Activated CD4-positive, alpha-beta T cell treated with anti-CD3 and anti-CD28 coated beads for 48 hours (primary cell): ENCODE measurements at places on chromosomes 4 and X.
A peak's percentile ranks its signal among the peaks of the same experiment; 100 is the strongest.

DNA sequence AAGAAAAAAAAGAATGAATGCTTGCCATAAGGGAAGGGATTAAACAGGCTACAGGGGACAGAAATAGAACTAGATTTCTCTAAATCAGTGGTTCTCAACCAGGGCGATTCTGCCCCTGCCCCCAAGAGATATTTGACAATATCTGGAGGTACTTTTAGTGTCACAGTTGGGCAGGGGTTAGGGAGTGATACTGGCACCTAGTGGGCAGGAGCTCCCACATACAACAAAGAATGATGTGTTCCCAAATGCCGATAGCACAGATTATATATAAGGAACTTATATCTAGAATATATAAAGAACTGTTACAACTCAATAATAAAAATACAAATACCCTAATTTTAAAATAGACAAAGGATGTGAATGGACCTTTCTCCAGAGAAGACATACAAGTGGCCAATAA is 14.7 kb downstream of the S100G start:
- no peak for DNase-seq

DNA sequence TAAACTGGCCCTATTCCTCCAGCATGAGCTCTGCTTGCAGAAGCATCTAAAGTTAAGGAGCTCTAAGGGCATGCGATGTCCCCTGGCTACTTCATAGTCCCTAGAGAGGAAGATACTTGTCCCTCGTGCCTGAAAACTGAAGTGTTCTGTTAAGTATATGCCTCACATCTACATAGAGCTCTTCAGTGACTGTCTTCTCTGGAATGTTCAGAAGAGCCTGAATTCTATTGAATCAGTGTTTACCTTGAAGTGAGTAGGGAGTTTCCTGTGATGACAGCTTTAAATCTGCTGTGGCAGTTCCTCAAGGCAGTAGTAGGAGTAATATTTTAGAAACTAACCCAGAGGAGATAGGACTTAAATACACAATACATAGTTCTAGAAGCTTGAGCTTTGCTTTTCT is 111.2 kb downstream of the ZNF518B start:
- DNase-seq: no peak

DNA sequence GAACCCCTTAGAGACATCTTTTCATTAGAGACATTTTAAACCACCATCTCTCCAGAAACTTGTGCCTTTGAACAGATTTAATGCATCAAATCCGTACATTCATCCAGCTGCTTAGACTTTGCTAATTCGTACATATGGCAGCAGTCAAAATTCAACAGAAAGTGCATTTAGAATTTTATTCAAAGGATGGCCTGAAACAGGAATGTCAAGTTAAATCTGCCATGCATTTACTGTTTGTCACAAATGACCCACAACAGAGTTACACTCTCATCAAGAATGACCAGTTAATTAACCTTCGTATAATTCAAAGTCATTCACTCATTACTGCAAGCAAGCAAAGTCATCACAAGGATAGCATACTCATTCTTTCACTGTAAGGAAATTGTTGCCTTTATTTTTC is 284.3 kb downstream of the SLC7A11 start:
- no peak for DNase-seq

- no peak for DNase-seq
Observed at GRCh38 chr4:161554372-161554990, 609.3 kb downstream of the FSTL5 start.

GRCh38 chr4:87005690-87006425 is 71.0 kb downstream of the AFF1 start:
- DNase-seq: peak; percentile 63

DNA sequence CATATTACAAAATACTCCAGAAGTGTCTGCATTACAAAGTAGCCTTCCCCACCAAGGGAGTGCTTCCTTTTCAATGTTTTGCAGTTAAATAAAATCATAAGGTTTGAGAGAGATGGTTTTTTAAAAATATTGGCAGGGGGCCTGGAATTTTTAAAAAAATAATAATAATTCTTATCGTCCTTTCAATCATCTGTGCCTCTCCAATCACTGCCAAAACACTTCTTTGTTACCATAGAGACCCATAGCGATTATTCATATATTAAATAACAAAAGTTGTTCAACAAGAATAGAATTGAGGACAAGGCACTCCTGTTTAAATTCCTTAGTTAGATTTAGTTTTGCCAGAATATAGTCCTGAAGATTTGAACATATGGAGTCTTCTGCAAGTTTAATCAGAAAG is 203.1 kb downstream of the FAT4 start:
- no peak for DNase-seq

DNA sequence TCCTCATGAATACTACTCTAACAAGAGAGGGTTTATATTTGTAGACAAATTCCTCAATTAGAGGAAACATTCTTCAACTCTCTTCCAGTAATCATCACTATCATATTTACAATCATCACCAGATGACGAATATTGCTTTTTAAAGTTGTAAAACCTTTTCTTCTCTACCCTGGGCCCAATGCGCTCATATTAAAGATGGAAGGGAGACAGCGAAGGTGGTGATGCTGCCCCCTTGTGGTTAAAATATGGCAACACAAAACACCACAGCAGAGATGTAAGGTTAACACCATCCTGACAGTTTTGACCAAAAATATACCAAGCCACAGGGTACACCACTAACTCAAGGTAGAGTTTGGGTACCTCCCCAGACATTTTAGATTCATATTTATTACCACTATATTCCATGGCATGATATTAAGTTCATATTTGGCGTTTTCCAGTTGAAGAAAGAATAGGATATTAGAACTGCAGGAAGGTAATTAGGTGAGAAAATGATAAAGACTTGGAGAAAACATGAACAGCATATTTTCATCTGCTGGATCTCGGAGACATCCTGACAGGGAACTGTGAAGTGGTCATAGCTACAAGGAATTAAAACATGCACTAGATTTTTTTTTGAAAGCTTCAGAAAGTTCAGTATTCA is 72.8 kb downstream of the SLC9A7 start:
- peak; percentile 49 for DNase-seq

- DNase-seq: peak; percentile 26
Observed at GRCh38 chrX:107450823-107451509, 1.5 kb downstream of the FRMPD3 start.

- DNase-seq: no peak
Observed at GRCh38 chr4:102501447-102501696, 213 bp downstream of the NFKB1 start.

GRCh38 chr4:1841201-1841886 is 14.6 kb downstream of the LETM1 start:
- no peak for DNase-seq

GRCh38 chr4:5045097-5045496 is 6.2 kb upstream of the STK32B start:
- DNase-seq: no peak

GRCh38 chrX:23185951-23186350 is 148.7 kb upstream of the PTCHD1 start:
- DNase-seq: no peak

DNA sequence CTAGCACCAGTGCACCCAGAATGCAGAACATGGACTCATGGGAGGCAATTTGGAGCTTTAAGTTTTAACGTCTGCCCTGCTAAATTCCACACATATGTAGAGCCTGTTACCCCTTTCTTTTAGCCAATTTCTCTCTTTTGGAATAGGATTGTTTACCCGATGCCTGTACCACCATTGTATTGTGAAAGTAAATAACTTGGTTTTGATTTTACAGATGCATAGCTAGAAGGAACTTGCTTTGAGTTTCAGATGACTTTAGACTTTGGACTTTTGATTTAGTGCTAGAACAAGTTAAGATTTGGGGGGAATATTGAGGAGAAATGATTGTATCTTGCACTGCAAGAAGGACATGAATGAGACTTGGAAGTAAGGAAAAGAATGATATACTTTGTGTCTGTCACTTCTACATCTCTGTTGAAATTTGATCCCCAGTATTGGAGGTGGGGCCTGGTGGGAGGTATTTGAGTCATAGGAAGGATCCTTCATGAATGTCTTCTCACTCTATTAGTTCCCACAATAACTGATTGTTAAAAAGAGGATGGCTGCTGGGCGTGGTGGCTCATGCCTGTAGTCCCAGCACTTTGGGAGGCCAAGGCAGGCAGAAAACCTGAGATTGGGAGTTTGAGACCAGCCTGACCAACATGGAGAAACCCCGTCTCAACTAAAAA is 794.8 kb upstream of the LCORL start:
- DNase-seq: no peak

DNA sequence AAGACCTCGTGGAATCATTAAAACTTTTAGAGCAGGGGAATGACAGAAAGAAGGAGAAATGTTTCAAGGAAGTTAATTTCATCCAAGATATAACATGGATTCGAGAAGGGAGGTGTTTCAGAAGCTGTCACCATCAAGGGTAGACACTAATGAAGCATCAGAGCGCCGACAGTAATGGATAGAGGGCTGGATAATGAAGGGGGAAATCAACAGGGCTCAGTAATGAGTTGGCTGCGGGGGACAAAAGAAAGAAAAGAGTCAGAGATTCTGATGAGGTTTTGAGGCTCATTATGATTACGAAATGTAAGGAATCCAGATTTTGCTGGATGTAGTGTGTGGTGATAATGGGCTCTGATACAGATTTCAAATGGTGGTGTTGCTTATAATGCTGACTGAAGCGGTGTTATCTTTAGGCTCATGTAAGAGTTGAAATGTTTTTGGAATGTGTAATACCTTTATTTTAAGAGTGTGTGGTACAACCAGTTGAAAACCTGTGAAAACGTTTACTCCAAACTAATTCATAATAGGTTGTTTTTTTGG is 39.3 kb upstream of the TENM3 start:
- DNase-seq: no peak

- no peak for DNase-seq
Observed at GRCh38 chrX:20029728-20030127, 38.9 kb upstream of the BCLAF3 start.

DNA sequence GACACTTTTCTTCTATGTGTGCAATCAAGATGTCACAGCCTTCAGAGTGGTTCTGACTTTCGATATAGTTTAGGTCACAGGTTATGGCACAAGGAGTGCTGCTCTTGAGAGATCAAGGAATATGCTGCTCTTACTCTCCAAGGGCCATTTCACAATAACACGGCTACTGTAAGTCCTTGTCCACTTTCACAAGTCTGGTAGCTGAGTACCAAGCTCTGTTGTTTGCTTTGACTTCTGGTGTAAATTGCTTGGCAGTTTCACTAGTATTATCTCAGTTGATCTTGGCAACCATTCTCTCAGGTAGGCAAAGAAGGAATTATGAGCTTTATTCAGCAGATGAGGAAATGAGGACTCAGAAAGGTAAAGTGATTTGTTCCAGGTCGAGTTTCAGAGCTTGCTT is 35.4 kb upstream of the SPANXB1 start:
- DNase-seq: no peak

GRCh38 chrX:24147165-24147564 is 2.4 kb upstream of the ZFX start:
- DNase-seq: no peak

DNA sequence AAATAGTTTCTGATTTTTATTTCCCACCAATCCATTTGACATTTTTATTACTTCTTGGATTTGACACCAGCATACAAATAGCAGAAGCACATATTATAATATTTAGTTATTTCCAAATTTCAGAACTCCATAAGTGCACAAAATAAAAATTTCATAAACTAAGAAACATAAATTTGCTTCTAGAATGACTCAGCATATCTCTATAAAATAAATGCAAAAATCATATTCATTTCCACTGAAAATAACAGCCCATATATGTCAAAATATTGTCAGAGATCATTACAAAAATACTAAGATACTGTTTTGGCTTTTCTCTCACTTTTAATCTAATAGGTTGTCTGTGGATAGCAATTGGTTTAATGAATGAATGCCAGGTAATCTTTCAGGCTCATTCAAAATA is 1654.2 kb downstream of the PCDH19 start:
- DNase-seq: no peak

- DNase-seq: no peak
Observed at GRCh38 chr4:25401066-25401465, 24.0 kb downstream of the ANAPC4 start.

DNA sequence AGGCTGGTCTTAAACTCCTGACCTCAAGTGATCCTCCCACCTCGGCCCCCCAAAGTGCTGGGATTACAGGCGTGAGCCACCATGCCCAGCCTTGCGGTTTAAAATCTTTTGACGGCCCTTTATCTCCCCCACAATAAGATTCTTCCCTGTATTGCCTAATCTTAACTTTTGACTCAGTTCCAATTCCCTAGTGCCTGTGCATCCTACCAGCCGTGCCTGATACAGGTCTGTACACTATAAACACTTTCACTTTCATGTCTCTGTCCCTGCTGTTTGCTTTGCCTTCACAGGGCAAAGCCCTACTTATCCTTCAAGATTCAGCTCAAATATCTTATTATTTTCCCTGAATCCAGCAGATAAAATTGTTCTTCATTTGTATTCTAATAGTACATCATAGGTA is 74.6 kb downstream of the WDR44 start:
- DNase-seq: no peak

- DNase-seq: no peak
Observed at GRCh38 chr4:40878548-40879055, 128.8 kb downstream of the NSUN7 start.

DNA sequence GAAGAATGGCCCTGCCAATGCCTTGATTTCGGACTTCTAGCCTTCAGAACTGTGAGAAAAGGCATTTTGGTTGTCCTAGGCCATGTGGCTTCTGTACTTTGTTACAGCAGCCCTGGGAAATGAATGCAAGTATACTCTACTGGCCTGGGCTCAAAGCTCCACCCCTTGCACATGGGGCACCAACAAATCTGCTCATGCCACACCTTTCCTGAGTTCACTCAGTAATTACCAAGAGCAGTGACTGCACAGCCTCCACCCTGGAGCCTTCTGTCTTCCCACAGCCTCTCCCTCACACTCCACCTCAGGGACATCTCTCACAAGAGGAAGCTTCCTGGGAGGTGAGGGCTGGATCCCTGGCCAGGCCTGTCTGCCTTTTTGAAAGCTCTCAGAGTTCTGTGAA is 29.1 kb upstream of the GAB1 start:
- no peak for DNase-seq

GRCh38 chr4:22911285-22911684 is 218.5 kb downstream of the GBA3 start:
- DNase-seq: no peak

DNA sequence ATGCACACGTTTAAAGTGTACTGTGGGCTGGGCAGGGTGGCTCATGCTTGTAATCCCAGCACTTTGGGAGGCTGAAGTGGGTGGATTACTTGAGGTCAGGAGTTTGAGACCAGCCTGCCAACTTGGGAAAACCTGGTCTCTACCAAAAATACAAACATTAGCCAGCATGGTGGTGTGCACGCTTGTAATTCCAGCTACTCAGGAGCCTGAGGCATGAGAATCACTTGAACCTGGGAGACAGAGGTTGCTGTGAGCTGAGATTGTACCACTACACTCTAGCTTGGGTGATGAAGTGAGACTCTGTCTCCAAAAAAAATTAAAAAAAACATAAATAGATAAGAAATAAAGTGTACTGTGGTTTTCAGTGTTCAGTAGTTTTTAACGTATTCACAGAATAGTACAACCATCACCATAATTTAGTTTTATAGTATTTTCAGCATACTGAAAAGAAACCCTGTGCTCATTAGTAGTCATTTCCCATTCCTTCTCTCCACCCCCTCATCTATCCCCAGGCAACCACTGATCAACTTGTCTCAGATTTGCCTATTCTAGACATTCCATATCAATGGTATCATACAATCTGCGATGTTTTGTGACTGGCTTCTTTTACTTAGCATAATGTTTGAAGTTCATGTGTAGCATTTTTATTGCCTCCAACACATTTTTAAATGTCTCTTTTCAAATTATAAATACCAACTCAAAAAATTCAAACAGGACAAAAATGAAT is 19.1 kb downstream of the SLAIN2 start:
- no peak for DNase-seq

GRCh38 chrX:119087121-119087520 is 14.3 kb downstream of the CT47C1 start:
- DNase-seq: no peak
